ENCODE measurements at places on chromosomes 7 and 10.
A peak's percentile ranks its signal among the peaks of the same experiment; 100 is the strongest.

GRCh38 chr7:4739528-4739992 lies 35.9 kb upstream of the AP5Z1 start:
- peak; percentile 38 for DNase-seq

DNA sequence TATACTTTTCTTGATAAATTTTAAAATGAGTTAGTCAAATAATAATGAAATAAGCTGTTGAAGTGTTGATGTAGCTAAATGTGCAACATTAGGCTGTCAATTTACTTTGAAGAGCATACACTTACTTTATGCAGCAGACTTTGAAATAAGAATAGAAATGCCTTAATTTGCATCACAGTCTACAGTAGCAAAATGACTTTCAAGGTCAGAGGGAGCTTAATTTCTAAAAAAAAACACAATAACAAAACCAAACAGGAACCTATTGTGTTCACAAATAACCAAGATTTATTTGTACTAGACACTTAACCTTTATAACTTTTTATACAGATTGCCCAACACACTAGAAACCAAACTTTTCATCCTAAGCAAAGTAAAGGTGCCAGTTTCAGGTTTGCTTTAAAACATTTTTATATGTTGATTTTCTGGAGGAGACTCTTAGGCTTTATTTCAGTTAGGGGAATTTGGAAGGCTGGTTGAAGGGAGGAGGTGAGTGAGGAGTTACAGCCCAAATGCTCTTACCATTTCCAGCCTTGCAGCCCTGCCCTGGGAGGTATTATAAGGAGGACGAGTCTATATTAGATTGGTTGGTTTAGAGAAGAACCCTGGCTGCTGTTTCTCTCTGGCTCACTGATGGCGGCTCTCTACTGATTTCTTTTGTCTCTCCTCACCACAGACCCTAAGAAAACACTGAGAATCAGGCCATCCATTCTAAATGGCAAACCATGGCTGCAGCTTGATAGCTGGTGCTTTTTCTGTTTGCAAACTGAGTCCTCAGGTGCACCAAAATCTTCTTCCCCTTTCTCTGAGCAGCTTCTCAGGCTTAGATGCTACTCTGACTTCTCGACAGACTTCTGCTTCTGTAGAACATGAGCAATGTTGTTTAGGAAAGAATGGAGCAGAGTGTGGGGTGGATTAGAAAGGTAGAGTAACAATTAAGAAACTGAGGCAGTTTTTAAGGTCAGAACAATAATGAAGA lies 55.2 kb upstream of the RPA3 start:
- no peak for DNase-seq

GRCh38 chr7:15332956-15333355 lies 228.9 kb downstream of the AGMO start:
- no peak for DNase-seq

- no peak for DNase-seq
Observed at GRCh38 chr10:119980956-119981750, 88.6 kb downstream of the SEC23IP start.
